Right renal pelvis (tissue), 4 donors: ENCODE measurements at places on chromosomes 16 and 17.

GRCh38 chr17:82874011-82874835 lies 34.4 kb upstream of the ZNF750 start:
- no peak for DNase-seq

DNA sequence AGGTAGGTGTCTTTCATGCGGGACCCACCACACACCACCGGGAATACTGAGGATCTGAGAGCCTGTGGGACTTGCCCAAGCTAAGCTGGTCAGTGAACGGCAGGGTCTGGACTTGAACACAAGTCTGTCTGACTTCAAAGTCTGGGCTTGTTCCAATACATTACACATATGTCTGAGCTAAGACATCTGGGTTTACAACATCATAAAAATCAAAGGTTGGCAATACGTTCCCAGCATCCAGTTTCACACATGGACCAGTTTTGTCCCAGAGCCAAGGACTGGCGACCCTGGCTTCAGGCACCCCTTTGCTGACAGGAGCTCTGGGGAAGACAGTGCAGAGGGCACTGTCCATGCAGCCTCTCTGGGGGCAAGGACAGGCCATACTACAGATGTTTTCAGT lies 27.9 kb upstream of the AXIN2 start:
- no peak for DNase-seq

GRCh38 chr17:56881685-56882295 lies 32.1 kb downstream of the TRIM25 start:
- no peak for DNase-seq

GRCh38 chr16:67169642-67170167 lies 633 bp upstream of the NOL3 start:
- no peak for DNase-seq

- no peak for DNase-seq
Observed at GRCh38 chr17:81898029-81898866, 3.8 kb upstream of the NPB start.

DNA sequence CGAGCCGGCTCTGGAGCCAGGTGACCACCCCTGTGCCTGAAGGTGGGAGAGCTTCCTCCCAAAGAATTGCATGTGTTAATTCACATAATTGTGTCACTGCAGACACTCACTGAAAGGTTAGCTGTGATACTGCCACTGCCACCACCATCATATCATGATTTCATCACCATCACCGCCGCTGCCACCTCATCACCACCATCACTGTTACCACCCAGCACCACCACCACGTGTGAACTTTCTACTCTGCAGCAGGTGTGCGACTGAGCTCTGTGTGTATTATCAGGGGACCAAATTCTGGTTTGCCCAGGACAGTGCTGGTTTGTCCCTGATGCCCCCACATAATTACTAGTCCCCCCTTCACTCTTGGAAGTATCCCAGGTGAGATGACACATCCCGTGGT lies 15.2 kb downstream of the BCAR1 start:
- DNase-seq: no peak

DNA sequence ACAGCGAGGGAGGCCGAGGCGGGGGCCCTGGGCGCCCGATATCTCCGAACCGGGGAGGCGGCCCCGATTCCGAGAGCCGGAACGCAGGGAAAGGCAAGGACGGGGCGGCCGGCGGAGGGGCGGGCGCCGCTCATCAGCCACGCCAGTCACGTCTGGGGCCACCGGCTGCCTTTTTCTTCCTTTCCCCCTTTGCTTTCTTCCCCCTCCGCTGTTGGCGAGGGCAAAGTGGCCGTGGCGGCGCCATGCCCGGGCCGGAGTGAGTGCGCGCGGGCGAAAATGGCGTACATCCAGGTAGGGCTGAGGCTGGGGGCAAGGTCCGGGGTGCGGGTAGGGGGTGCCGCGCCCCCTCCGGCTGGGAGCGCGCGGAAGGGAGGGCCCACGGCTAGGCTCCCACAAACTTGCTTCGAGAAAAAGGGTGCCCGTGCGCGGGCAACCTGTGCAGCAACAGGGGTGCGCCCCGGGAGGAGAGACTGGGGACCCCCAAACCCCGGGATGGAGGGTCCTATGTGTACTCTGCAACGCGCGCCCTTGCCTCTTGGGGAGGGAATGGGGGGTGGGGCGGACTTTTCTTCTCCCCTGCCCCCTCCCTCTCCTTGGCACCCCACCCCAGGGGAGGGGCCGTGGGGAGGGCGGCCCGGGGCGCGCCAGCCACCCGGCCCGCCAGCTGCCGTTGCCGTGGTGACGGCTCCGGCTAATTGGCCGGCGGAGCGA lies 486 bp downstream of the SYT17 start:
- no peak for DNase-seq

DNA sequence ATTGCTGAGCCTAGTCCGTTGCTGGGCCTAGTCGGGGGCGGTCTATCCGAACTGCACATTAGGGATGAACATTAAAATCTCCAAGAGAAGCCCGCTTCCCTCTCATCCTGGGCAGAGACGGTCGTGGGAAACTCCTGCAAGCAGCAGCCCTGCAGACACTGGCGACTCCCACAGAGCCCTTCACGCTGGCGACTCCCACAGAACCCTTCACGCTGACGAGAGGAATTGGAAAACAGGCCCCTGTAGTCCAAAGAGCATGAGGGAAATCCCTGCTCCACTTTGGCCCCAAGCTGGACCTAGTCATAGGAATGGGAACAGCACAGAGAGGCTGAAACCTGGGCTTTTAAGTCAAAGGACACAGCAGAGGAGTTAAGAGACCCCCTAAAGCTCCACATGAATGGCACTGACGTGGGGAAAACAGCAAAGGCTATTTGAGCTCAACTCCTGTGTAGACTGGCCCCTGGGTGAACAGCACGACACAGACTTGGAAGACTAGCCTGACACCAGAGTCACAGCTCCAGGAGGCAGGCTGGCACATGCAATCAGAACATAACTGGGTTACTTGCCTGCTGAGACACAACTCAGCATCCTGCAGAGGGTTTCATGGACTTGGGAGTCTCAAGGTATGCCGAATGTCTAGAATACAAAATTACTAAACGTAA lies 42.2 kb downstream of the WDR45B start:
- DNase-seq: no peak

DNA sequence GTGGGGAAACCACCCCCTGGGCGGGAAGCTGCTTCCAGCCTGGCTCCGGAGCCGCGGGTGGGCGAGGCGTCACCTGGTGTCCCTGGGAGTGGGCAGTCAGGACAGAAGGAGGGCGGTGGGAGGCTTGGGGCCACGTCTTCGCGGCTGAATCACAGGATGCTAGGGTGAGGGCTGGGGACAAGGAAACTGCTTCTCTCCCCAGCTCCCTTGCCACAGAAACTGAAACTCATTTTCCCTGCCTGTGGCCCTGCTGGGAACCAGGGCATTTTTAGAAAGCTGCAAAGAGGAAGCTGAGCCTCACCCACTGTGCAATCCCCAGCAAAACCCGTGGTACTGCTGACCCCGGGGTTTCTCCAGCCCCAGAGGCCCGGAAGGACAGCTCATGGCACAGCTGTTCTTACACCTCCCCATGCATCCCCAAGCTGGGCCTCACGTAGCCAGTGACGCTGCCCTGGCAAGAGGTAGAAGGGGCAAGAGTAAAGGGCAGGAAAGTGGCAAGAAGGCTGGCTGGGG lies 8.2 kb downstream of the RHBDF2 start:
- DNase-seq: no peak

DNA sequence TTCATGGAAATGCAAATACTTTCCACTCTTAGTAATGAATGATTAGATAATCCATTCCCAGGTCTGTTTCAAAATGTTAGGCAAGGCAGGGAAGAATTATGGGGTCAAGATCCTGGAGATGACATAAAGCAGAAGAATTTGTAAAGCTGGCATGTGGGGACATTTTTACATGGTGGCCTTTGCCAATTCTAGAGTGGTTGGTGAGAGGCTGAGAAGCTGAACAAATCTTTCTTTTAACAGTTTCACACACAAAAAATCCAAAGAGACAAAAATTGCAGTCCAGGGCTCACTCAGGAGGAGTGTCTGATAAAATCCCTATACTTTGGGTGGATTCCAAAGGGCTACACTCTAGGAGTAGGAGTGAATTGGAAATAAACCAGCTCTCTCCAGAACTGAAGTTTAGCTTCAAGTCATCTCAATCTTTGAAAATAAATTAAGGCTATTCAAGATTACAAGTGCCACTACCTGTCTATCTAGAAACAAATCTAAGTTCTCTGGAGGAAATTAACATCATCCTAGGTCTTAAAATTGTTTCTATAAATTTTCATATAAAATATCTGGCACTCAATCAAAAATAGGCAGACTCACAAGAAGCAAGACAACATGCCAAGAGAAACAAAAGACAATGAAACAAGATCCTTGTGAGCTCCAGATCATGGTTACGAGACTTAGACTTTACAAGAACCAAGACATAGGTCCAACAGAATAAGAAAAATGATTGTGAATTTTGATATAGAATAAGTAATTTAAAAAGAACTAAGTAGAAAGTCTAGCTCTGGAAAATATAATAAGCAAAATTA lies 113.0 kb upstream of the AXIN2 start:
- DNase-seq: no peak

- no peak for DNase-seq
Observed at GRCh38 chr17:20045476-20045875, 36.3 kb downstream of the SPECC1 start.

DNA sequence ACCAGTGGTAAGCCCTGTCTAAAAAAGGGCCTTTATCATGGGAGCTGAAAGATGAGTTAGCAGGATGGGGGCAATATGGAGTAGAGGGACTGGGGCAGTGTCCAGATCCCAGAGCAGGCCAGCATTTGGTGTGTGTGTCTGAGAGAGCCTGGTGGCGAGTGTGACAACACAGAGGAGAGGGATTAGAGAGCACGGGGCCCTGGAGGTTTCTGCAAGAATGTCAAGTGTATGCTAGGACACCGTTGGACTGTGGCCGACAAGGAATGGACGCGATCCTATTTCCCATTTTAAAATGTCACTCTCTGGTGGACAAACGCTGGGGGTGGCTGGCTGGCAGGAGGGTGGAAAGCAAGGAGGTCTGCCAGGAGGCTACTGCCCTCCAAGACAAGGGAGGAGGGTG lies 12.4 kb downstream of the TAC4 start:
- no peak for DNase-seq

GRCh38 chr17:55518510-55518909 lies 7.3 kb upstream of the SMIM36 start:
- no peak for DNase-seq

DNA sequence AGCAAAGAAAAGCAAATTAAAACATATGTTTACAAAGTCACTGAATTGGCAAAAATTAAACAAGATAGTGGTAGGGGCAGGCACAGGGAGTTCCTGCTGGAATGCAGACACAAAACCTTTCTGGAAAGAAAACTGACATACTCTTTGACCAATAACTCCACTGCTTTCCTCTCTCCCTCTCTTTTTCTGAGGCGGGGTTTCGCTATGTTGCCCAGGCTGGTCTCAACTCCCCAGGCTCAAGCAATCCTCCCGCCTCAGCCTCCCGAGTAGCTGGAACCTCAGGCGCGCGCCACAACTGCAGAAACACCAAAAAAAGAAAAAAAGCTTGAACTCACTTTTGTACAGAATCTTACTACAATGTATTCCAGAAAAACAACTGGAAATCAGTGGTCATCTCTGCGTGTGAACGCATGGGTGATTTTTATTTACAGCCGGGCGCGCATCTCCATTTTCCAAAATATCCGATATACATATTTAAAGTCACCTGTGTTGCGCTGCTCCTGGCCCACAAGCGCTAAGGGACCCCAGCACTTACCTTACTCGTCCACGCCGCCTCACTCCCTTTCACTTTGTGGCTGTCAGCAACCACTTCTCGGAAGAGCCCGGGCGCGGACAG lies 480 bp downstream of the TXNL4B start:
- no peak for DNase-seq

GRCh38 chr16:46730801-46731690 lies 17.1 kb downstream of the MYLK3 start:
- DNase-seq: no peak

GRCh38 chr16:18933501-18933900 lies 7.3 kb upstream of the SMG1 start:
- DNase-seq: no peak

DNA sequence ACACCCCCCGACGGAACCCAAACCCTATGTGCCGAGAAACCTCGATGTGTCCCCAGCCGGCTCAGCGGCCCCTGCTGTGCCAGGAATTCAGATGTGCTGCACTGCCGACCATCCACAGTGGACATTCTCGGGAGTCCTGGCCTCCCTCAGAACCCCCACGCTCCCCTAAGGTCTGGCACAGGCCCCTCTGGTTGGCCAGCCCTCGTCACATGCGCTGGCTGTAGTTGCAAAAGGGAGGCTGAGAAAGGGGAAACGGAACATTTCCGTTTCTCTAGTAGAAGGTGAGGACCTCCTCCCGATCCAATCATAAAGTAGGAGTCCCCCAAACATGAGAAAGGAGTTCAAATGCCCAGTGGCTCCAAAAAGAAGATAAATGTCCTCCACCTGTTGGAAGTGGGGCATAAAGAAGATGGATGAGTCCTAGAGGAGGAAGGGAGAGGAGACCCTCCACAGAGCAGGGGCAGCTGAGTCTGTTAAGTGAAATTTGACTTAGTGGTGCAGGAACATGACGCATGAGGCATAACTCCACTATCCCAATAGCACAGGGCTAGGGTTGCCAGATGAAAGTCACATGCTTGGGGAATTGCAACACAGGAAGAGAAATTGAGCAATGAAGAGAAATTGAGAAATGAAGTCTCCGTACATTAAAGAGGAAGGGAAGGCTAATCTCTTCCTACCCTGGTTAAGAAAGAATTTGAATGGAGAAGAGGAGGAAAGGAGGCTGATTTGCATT lies 49.3 kb upstream of the WSB1 start:
- no peak for DNase-seq

DNA sequence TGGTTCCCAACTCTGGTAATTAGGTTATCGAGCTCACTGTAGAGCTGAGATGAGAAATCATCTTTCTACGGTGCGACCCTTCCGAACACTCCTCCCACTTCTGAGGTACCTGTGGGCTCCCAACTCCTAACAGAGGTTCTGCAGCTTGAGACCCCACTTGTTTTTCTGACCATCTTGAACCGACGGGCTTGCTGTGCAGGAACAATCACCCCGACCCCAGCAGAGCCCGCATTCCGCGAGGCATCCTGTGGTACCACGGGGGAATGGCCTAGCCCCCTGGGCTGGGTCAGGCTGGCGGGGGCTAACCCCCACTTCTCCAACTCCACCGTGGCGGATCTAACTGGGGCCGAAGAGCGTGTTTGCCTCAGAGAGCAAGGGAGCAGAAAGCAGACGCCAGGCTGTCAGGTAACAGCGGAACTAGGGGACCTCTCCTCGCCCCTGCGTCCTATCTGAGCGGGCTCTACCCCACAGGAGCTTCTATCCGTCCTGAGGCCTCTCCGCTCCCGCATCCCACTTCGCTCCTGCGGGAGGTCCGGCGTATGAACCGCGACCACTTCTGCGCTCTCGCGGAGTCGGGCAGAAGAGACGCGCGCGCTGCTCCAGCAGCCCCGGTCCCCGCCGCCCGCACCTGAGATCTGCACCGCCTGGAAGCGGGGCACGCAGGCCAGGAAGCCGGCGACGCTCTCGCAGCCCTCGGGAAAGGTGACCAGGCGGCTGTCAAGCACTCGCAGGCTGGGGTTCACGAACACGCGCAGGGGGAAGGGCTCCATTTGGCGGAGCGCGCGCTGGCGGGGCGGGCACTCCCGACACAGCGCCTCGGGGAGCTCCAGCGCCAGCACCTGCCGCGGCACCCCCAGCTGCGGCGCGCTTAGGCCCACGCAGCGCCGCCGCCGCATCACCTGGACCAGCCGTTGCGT lies 761 bp downstream of the PDF start:
- DNase-seq: no peak
